PC-9 (cell line): ENCODE measurements at places on chromosomes 13 and 19. TPM values are rescaled to one million over a fixed set of nuclear protein-coding genes. Genes with fewer than 3 reads are reported as not detected.

Gene CA11
- total RNA-seq, result 11.0 and 12.2 TPM in 2 replicates

Gene ZNF440
- total RNA-seq, result 12.5 and 13.1 TPM in 2 replicates

- H3K27me3 ChIP-seq, result peaks cover 46% of the 10 kb centered on the region
- H3K4me3 ChIP-seq, result no peak overlapping the region
- DNase-seq, result no peak
- no peak overlapping the region for H3K27ac ChIP-seq
Observed at GRCh38 chr19:31723101-31723500, 373.9 kb upstream of the TSHZ3 start.

- no peak overlapping the region for H3K27ac ChIP-seq
- no peaks in the 10 kb centered on the region for H3K27me3 ChIP-seq
- no peaks in the 10 kb centered on the region for H3K36me3 ChIP-seq
- H3K4me1 ChIP-seq, result peaks cover 35% of the 10 kb centered on the region
Observed at GRCh38 chr13:41606646-41607045, 149.3 kb downstream of the RGCC start.

DNA sequence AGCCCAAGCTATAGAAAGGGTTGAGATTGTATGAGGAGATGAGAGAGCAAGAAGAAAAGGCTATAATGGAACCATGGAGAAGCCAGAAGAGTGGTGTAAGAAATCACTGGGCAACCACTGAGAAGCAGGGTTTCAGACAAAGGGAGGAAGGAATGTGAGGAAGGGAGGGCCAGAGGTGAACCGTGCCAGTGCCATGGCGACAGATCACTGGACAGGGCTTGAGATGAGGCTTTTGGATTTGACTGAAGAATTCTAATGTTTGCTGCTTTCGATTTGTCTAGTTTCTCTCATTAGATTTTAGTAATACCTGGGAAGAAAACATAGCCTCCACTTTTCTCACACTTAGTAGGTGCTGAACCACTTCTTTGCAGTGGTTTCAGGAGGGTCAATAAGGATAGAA is 6.3 kb upstream of the GPR183 start:
- H3K27me3 ChIP-seq, result no peaks in the 10 kb centered on the region
- H3K36me3 ChIP-seq, result peaks cover 4% of the 10 kb centered on the region; the same call in 1 of the 2 replicates
- no peak for DNase-seq
- H3K4me3 ChIP-seq, result no peak overlapping the region
- no peaks in the 10 kb centered on the region for H3K4me1 ChIP-seq
